Fibroblast of villous mesenchyme (primary cell): ENCODE measurements at places on chromosomes 11 and 22. TPM values are rescaled to one million over a fixed set of nuclear protein-coding genes. Genes with fewer than 3 reads are reported as not detected.
A peak's percentile ranks its signal among the peaks of the same experiment; 100 is the strongest.

- DNase-seq = no peak
Measured at GRCh38 chr11:32953700-32954099, 61.1 kb downstream of the QSER1 start.

The SCT gene
- not detected in 2 replicates for total RNA-seq

The TRPC6 gene
- total RNA-seq = 26.4 and 35.8 TPM in 2 replicates

The PRODH gene
- total RNA-seq = not detected in 2 replicates

The SCGB1D2 gene
- not detected in 2 replicates for total RNA-seq

GRCh38 chr22:48267681-48268080 is 1505.2 kb downstream of the TBC1D22A start:
- no peak for DNase-seq

DNA sequence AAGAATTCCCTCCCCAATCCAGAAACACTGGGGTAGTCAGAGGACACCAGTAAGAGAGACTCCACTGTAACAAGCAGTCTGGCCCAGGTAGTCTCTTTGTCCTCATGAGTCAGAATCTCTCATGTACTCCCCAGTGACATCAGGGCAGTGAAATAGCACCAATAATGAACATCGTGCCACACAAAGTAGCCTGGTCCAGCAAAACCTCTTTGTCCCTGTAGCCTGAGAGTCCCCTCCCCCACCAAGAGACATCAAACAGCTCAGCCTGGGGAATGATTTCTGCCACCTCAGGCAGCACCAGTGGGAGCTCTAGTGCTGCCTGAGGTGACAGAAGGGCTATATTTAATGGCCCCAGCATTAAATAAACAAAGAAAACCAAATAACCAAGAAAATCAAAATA is 88.1 kb downstream of the SBF2 start:
- DNase-seq = no peak

The CDCA5 gene
- total RNA-seq = 7.4 and 15.5 TPM in 2 replicates

DNA sequence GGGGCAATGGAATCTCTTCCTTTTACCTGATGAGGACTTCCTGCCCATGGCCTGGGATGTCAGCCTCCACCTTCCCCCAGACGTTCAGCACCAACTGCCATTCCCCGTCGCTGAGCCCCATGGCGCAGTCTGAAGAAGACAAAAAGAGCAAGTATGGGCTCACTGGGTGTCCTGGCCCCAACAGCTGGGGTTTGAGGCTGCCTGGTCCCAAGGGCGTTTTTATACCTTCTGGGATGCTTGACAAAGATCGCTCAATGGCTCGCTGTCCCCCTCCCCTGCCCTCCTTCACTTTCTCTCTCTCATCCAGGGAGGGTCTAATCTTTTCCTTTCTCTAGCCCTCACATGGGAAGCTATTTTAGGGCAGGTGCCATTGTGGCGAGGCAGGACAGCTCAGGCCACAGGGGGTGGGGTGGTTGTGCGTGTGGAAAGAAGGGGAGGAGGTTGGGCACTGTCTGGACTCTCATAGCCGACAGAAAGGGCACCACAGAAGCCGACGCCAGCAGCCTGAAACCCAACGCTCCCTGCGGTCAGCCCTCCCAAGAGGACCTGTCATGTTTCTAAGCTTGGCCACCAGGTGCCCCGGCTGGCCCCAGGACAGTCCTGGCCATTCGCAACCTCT is at the start of gene MB:
TSS of gene MB (minus strand) at position 193 of the 619 bp plus-strand sequence. CDS start at position 121, 72 bp downstream.
- DNase-seq = no peak

- DNase-seq = peak; percentile 60
Measured at GRCh38 chr11:35487532-35488078, 37.8 kb downstream of the PAMR1 start.

The OR6T1 gene
- not detected in 2 replicates for total RNA-seq

GRCh38 chr11:113279591-113279990 is 34.8 kb upstream of the TTC12 start:
- DNase-seq = no peak

The PHOX2A gene
- total RNA-seq = not detected in 2 replicates

- no peak for DNase-seq
Measured at GRCh38 chr11:126122863-126123262, 60.2 kb upstream of the CDON start.

DNA sequence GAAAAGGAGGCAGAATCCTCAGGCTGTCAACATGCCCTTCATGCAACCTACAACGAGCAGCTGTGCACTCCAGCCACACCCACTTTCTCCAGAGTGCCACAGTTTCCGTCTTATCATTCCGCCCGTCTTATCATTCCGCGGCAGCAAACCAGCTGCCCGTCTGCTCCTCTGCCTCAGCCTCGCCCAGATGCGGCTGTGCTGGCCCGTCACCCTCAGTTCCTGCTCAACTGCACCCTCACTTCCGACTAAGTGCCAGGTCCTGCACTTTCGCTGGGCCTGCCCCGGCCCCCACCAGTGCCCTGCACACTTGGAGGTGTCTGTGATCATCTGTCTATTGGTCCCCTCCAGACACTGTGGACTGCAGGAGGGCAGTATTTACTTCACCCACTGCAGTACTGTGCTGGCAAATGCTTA is 43.7 kb downstream of the MICAL3 start:
- peak; percentile 83 for DNase-seq

The C22orf42 gene
- not detected in 2 replicates for total RNA-seq

DNA sequence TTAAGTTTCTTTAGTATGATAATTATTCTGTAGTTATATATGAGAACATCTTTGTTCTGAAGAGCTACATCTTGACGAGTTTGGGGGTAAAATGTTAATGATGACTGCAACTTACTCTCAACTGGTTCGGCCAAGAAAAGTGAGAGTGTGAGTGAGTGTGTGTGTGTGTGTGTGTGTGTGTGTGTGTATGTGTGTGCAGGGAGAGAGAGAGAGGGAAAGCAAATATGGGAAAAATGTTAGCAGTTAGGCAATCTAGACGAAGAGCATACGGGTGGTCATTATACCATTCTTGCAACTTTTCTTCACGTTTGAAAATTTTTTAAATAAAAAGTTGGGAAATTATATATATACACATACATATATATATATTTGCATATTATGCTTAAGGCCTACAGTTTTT is 18.3 kb upstream of the TMEM41B start:
- no peak for DNase-seq

The RHOD gene
- total RNA-seq = 12.5 and 13.9 TPM in 2 replicates

The OR2AG1 gene
- total RNA-seq = not detected in 2 replicates

GRCh38 chr11:2704896-2705606 is 5.3 kb upstream of the KCNQ1OT1 start:
- DNase-seq = no peak
